ENCODE measurements at places on chromosomes 16 and 17.

DNA sequence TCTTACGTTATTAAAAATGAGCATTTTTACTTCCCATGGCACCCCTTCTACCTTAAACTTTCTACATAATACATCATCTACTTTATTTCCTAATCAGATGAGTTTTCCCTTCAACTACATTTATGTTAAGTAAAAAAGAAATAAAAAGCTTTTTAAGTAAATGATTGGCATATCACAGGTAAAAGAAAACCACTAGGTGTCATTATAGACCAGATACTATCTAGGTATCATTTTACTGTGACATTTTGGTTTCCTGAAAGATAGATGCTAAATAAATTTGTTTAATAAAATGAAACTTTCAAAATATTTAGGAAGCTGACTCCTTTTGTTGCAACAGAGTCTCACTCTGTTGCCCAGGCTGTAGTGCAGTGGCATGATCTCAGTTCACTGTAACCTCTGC, 3.8 kb upstream of the CMTM1 start:
- no peak for DNase-seq

DNA sequence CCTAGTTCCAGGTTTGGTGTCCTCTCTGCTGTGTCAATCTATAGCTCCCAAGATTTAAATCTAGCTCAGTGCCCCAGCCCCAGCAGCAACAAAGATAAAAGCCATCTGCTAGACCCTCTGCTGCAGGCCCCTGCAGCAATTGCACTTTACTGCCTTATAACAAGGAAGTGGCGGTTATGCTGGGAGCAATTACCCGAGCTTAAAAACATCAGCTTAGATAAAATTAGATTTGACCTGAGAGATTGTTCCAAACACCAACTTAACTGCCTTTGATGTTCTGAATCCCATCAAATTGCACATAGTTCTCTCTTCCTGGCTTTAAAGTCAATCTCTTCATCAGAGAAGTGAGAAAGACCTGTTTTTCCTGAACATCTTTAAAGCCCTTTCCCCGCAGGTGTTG, 62.4 kb upstream of the SHISA6 start:
- no peak for DNase-seq

DNA sequence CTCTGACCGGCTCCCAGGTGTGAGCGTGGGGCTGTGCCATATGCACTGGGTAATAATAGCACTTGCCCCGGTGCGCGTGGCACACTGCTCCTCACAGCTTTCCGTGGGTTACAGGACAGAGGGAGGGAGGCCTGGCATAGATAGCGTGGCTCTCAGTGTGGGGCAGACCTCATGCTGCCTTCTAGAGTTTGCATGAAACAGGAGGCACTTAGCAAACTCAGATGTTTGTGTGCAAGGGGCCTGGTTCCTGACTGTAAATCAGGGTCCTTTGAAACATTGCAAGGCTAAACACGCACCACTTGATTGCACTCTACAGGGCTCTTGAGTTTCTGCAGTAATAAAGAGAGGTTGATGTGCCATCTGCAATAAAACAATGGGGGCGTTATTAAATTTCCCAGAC, 101.7 kb downstream of the RPTOR start:
- DNase-seq: no peak

DNA sequence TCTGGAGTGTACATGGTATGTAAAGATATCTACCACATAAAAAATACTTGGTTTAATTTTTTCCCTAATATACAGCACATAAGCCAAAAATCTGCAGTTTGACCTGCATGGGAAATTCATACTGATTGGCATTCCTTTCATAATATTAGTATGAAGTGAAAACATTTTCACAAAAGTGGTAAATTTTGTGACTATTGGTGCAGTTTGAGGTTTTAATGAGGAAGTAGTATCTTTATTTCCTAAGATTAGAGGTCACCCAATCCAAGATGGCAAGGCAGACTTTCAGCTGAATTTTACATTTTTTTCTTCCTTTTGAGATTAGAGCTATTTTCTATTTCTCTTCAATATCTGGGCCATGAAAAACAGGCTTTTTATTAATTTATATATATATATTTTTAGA, 21.2 kb downstream of the METTL9 start:
- no peak for DNase-seq

DNA sequence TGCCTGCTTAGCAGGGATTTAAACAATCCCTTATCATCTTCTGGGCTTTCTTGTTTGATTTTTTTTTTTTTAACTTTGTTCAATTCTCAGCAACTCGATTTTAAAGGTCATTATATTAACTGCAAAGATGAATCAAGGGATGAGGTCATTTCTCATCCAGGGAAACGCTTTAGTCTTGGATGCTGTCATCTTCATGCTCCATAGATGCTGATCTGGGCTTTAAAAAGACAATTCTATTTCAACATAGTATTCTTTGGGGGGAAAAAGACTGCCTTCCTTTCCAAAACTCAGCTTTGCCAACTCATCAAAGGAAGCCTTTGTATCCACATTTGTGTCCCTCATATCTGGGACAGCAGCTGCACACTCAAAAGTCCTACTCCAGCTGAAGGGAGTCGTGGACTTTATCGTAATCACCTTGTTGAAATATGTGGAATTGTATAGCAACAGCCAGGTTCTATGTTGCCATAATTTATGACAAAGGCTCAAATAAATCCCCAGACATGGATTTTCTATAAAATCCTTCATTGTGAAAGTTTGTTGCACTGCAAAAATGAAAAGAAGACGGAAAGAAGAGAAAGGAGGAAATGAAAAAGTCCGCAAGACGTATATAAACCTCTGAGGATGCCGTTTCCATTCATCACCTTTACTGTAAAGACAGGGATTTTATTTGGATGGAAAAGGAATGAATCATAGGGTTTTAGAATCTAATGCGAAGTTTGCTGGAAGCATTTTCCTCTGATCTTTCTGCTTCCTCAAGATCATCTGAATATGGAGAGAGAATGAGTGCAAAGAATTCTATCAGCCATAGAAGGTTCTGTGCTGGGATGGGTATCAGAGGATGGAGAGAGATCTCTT, 48.6 kb upstream of the XYLT1 start:
- DNase-seq: no peak

Data from suprapubic skin (tissue), 4 donors.